ENCODE measurements at places on chromosomes 1 and 21. TPM values are rescaled to one million over a fixed set of nuclear protein-coding genes. Genes with fewer than 3 reads are reported as not detected.

VSIG8 gene
- not detected for total RNA-seq

GJA4 gene
- not detected for total RNA-seq

LAD1 gene
- 6.4 TPM for total RNA-seq

CD160 gene
- total RNA-seq = not detected

UBE2U gene
- not detected for total RNA-seq

MSH4 gene
- 0.08 TPM for total RNA-seq

TMOD4 gene
- total RNA-seq = 0.38 TPM

FALEC gene
- total RNA-seq = not detected

SLC19A2 gene
- total RNA-seq = 11.1 TPM

KIF2C gene
- total RNA-seq = 99.1 TPM

FCMR gene
- total RNA-seq = 0.37 TPM

OXCT2 gene
- 14.4 TPM for total RNA-seq

WDR47 gene
- total RNA-seq = 6.8 TPM

NES gene
- total RNA-seq = 50.1 TPM

EDEM3 gene
- 48.0 TPM for total RNA-seq

KCNN3 gene
- total RNA-seq = 1.3 TPM
